Activated T-cell treated with anti-CD3 and anti-CD28 coated beads for 1 hour (primary cell): ENCODE measurements at places on chromosomes 16 and 17.

DNA sequence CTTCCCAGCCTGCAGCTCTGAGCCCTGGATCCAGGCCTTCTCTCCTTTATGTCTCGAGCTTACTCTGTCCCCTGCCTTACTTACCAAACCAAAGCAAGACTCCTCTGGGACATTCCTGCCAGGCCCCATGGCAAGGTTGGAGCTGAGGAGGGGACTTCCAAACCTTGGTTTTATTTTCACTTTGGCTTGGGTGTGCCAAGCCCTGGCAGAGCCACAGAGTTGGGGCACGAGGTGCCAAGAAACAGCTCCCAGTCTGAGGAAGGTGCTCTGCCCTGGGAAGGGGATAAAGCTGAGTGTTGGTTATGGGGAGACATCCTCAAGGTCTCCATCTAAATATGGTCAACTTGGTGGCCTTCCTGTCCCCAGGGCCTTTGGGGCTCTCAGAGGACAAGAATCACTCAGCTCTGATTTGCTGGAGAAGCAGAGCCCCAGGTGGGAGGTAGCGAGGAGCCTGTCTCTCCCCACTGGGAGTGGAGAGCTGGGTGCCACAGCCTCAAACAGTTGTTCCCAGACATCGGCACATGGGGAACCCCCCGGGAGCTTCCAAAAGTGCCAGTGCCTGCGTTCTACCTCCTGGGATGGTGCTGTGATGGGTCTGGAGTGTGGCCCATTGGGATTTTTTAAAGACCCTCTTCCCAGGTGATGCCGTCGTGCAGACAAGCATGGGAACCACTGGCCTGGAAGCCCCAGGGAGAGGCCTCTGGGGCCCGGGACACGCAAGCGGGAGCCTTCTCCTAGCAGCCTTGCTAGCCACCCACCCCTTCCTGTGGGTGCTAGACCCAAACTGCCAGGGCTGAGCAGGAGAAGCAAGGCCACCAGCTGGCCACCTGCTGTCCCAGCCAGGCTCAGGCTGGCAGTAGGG, 10.3 kb downstream of the NLRC5 start:
- DNase-seq, result no peak

- no peak for DNase-seq
These were observed 1.8 kb upstream of the SYNRG start for GRCh38 chr17:37610971-37611370.

DNA sequence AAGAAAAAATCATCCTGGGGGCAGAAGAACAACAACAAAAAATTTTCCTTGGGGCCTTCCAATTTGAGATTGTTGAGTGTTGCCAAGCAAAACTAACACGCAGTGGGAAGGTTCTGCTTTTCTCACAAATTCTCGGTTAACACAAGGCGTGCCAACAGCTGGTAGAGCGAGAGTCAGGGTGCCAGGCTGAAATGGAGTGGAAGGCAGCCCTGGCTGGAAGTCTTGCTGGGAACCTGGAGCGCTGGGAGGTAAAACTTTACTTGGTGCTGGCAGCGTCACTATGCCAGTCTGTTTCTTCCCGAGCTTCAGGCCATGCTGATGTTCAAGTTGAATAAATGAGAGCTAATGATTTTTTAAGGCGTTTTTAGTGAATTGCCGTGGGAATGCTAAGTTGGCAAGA, 189.4 kb downstream of the WWOX start:
- DNase-seq, result no peak

DNA sequence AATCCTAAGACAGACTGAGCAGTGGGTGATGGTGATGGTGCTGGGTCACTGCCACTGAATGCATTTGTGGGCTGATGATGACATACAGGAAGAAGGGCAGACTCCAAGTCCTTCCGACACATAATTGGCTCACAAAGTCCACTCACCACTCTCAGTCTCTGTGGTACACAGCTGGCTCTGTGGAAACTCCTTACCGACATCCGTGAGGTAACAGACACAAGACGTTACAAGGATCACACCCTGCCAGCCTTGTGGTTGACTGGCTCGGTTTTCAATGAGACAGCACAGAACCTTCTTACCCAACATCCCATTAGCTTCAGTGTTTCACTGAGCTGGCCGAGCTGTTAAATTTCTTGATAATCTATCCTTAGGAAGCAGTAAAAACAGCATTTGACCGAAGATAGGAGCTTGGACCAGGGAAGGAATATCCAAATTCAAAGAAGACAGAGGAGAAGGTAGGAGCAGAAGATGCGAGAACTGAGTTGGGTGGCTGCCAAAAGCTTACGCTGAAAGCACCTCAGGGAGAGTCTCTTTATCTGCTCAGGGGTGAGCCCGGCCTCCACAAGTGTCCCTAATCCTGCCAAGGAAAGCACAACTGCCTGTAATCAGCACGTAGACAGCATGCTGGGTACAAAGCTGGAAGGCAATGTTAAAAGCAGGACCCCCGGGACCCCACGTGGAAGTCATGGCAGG, 5.5 kb upstream of the MXRA7 start:
- DNase-seq, result peak; percentile 25
